ENCODE measurements at places on chromosomes 5 and 9.
A peak's percentile ranks its signal among the peaks of the same experiment; 100 is the strongest.

DNA sequence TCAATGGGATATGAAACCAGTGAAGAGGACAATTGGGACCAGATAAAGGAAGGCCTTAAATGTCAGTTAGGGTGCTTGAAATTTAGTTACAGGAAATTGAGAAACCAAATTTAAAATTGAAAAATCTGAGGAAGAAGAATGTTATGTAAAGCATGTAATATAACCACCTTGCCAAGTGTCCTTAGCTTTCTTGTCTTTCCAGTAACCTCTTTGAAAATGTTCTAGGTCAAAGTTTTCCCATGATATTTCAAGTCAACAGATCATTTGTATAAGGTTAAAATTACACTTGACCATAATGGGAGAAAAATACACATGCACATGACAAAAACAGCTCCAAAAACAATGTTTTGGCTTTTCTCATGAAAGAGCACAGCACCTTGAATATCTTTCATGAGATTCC, 21.1 kb downstream of the LOX start:
- H3K27ac ChIP-seq = no peak overlapping the region
- no peak for DNase-seq
- no peaks in the 10 kb centered on the region for H3K36me3 ChIP-seq
- peaks cover 5% of the 10 kb centered on the region for H3K4me1 ChIP-seq

- H3K27ac ChIP-seq = no peak overlapping the region
- H3K36me3 ChIP-seq = no peaks in the 10 kb centered on the region
- no peaks in the 10 kb centered on the region for H3K27me3 ChIP-seq
- no peak for DNase-seq
- no peaks in the 10 kb centered on the region for H3K4me1 ChIP-seq
- no peak overlapping the region for H3K4me3 ChIP-seq
Observed at GRCh38 chr5:73701566-73701965, 75.6 kb downstream of the ARHGEF28 start.

DNA sequence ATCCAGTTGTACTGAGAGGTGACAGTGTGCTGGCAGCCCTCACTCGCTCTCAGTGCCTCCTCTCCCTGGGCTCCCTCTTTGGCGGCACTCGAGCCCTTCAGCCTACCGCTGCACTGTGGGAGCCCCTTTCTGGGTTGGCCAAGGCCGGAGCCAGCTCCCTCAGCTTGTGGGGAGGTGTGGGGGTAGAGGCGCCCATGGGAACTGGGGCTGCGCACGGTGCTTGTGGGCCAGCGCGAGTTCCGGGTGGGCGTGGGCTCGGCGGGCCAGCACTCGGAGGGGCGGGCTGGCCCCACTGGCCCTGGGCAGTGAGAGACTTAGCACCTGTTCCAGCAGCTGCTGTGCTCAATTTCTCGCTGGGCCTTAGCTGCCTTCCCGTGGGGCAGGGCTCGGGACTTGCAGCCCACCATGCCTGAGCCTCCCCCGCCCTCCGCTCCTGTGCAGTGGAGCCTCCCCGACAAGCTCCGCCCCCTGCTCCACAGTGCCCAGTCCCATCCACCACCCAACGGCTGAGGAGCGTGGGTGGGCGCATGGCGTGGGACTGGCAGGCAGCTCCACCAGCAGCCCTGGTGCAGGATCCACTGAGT, 342.2 kb upstream of the ZNF608 start:
- H3K4me3 ChIP-seq = no peak overlapping the region
- H3K36me3 ChIP-seq = no peaks in the 10 kb centered on the region
- no peaks in the 10 kb centered on the region for H3K4me1 ChIP-seq
- no peak overlapping the region for H3K27ac ChIP-seq

- DNase-seq = no peak
- H3K27ac ChIP-seq = no peak overlapping the region
- H3K27me3 ChIP-seq = no peaks in the 10 kb centered on the region
- H3K4me3 ChIP-seq = no peak overlapping the region
- no peaks in the 10 kb centered on the region for H3K36me3 ChIP-seq
- H3K4me1 ChIP-seq = no peaks in the 10 kb centered on the region
Observed at GRCh38 chr9:71783120-71783523, 14.8 kb upstream of the CEMIP2 start.

DNA sequence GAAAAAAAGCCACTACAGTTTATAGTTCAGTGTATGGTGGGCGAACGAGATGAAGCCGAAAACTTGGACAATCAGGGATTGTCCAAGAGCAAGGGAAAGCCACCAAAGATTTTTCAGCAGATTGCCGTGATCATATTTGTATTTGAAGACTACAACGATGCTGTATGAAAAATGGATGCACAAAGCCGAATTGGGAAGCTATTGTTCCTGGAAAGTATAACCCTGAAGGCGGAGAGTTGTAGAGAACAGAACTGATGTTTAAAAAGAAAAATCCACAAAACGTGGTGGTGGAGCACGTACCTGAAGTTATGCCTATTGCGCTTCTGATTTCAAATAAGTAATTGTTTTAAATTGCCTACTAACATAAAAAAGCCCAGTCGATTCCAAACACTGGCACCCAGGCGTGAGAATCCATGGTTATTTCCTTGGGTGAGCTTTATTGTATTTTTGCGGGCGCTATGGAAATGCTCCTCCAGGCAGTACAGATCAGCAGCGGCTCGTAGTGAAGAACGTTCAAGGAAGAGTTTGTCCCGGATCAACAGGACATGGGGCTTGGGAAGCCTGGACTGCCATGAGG, 772 bp upstream of the TARS1 start:
- H3K36me3 ChIP-seq = no peaks in the 10 kb centered on the region
- peak overlapping the region; percentile 79 for H3K4me3 ChIP-seq
- no peaks in the 10 kb centered on the region for H3K27me3 ChIP-seq

GRCh38 chr5:131672776-131673175, 37.7 kb upstream of the RAPGEF6 start:
- H3K4me1 ChIP-seq = peaks cover 11% of the 10 kb centered on the region
- no peak for DNase-seq
- peaks cover 6% of the 10 kb centered on the region for H3K36me3 ChIP-seq
- H3K4me3 ChIP-seq = no peak overlapping the region

- no peak overlapping the region for H3K27ac ChIP-seq
- peak; percentile 29 for DNase-seq
- H3K4me1 ChIP-seq = peaks cover 6% of the 10 kb centered on the region
- H3K4me3 ChIP-seq = no peak overlapping the region
- peaks cover 60% of the 10 kb centered on the region for H3K27me3 ChIP-seq
Observed at GRCh38 chr5:178996156-178996555, 1.0 kb upstream of the GRM6 start.

DNA sequence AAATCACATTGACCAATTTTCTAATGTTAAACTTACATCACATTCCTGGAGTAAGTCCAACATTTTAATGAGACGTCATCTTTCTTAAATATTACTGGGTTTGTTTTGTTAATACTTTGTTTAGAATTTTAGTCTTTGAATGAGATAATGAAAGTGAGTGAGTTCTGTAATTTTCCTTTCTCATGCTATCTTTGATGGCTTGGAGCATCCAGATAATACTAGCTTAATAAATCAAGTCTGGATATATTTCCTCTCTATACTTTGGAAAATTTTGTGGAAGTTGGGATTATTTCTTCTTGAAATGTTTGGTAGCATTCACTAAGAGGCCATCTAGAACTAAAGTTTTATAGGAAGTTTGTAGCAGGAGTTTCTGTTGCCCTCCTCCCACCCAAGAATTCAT, 90.8 kb upstream of the IL7R start:
- H3K4me1 ChIP-seq = peaks cover 7% of the 10 kb centered on the region
- no peaks in the 10 kb centered on the region for H3K36me3 ChIP-seq
- no peak for DNase-seq
- H3K27me3 ChIP-seq = peaks cover 81% of the 10 kb centered on the region

GRCh38 chr5:11384441-11385250, 519.6 kb downstream of the CTNND2 start:
- peak overlapping the region; percentile 63 for H3K4me3 ChIP-seq
- H3K4me1 ChIP-seq = peaks cover 35% of the 10 kb centered on the region
- H3K36me3 ChIP-seq = no peaks in the 10 kb centered on the region
- peaks cover 26% of the 10 kb centered on the region for H3K27me3 ChIP-seq
- H3K27ac ChIP-seq = no peak overlapping the region

GRCh38 chr5:57102905-57103255, 71.0 kb upstream of the GPBP1 start:
- no peaks in the 10 kb centered on the region for H3K36me3 ChIP-seq
- H3K27me3 ChIP-seq = no peaks in the 10 kb centered on the region
- DNase-seq = no peak
- no peak overlapping the region for H3K27ac ChIP-seq
- H3K4me1 ChIP-seq = no peaks in the 10 kb centered on the region

- no peaks in the 10 kb centered on the region for H3K36me3 ChIP-seq
- DNase-seq = no peak
- H3K27me3 ChIP-seq = no peaks in the 10 kb centered on the region
Observed at GRCh38 chr9:104025945-104026344, 68.2 kb upstream of the SMC2 start.

- no peaks in the 10 kb centered on the region for H3K27me3 ChIP-seq
- no peaks in the 10 kb centered on the region for H3K36me3 ChIP-seq
- H3K4me1 ChIP-seq = peaks cover 5% of the 10 kb centered on the region
- no peak overlapping the region for H3K4me3 ChIP-seq
- DNase-seq = no peak
Observed at GRCh38 chr9:110886832-110887231, 151.4 kb downstream of the LPAR1 start.

- DNase-seq = no peak
- H3K4me3 ChIP-seq = no peak overlapping the region
- no peaks in the 10 kb centered on the region for H3K36me3 ChIP-seq
Observed at GRCh38 chr5:124481419-124481818, 265.0 kb downstream of the ZNF608 start.

DNA sequence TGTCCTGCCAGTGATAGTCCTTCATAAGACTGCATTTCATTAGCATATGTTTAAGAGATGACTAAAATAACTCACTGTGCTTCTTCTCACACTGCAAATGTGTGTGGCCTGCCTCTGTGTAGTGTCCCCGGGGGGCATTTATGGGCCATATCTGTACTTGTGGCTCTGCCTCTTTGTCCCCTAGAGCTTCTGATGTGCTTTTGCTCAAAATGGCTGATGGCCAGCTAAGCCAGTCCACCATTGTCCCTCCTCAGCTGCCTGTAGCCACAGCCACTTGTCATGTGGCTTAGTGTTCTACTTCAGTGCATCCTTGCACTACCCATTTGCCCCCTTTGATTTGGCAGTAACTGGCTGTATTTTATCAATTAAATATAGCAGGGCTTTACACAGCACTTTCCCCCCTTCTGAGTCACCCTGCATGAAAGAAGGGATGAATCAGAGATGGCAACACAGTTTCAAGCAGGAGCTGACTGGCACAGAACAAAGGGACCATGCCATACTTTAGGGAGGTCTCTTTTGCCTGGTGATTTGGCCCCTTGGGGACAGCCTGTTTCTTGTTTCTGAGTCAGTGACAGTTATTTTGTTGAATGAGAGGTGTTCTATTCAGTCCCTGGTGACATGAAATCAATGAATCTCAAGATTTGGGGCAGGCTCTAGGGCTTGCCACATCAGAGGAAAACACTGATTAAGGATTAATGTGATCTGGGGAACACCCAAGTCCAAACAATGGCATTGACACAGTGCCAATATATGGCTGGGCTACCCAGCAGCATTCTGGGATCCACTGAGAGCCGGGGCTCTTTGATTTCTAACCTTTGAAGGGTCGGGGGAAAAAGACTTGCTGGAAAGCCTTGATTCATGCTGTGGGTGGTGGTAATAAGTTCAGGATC, 245.5 kb downstream of the SMARCA2 start:
- no peaks in the 10 kb centered on the region for H3K36me3 ChIP-seq
- no peak overlapping the region for H3K27ac ChIP-seq
- no peaks in the 10 kb centered on the region for H3K27me3 ChIP-seq
- peaks cover 22% of the 10 kb centered on the region for H3K4me1 ChIP-seq
- no peak overlapping the region for H3K4me3 ChIP-seq

GRCh38 chr9:76454311-76454710, 4.7 kb upstream of the GCNT1 start:
- DNase-seq = no peak
- H3K36me3 ChIP-seq = no peaks in the 10 kb centered on the region
- H3K27ac ChIP-seq = no peak overlapping the region
- peaks cover 12% of the 10 kb centered on the region for H3K4me1 ChIP-seq

DNA sequence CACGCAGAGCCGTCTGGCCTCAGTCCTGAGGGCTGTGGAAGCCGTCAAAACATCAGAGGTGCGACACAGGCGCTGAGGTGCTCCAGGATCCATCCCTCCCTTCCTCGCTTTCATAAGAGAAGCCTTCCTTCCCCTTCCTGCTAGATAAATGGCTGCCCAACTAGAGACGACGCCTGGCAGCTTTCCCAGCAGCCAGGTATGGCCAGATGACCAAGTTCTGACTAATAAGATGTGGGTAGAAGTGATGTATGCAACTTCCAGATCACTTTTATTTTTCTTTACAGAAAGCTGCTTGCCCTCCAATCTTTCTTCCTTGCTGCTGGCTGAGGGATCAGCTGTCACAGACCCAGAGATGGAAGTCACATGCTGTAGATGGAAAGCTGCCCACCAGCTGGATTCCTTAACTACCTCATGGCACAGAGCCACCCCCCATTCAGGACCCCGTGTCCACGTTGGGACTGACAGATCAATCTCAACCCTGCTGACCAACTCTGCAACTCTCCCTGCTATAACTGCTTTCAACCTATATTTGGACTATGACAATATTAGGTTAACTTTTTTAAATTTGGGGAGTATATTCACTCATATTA, 8.8 kb downstream of the MAPK9 start:
- no peaks in the 10 kb centered on the region for H3K27me3 ChIP-seq
- H3K36me3 ChIP-seq = no peaks in the 10 kb centered on the region
- H3K4me3 ChIP-seq = no peak overlapping the region
- no peak for DNase-seq
- no peak overlapping the region for H3K27ac ChIP-seq

- DNase-seq = no peak
- H3K36me3 ChIP-seq = peaks cover 6% of the 10 kb centered on the region
- H3K4me3 ChIP-seq = no peak overlapping the region
- no peaks in the 10 kb centered on the region for H3K27me3 ChIP-seq
- H3K27ac ChIP-seq = no peak overlapping the region
Observed at GRCh38 chr5:176481711-176482110, 33.5 kb downstream of the FAF2 start.

GRCh38 chr9:92781899-92782298, 17.3 kb upstream of the BICD2 start:
- H3K4me1 ChIP-seq = no peaks in the 10 kb centered on the region
- DNase-seq = no peak
- no peak overlapping the region for H3K4me3 ChIP-seq
- no peaks in the 10 kb centered on the region for H3K36me3 ChIP-seq
